ENCODE measurements at places on chromosomes 6 and 20. TPM values are rescaled to one million over a fixed set of nuclear protein-coding genes. Genes with fewer than 3 reads are reported as not detected.

DNA sequence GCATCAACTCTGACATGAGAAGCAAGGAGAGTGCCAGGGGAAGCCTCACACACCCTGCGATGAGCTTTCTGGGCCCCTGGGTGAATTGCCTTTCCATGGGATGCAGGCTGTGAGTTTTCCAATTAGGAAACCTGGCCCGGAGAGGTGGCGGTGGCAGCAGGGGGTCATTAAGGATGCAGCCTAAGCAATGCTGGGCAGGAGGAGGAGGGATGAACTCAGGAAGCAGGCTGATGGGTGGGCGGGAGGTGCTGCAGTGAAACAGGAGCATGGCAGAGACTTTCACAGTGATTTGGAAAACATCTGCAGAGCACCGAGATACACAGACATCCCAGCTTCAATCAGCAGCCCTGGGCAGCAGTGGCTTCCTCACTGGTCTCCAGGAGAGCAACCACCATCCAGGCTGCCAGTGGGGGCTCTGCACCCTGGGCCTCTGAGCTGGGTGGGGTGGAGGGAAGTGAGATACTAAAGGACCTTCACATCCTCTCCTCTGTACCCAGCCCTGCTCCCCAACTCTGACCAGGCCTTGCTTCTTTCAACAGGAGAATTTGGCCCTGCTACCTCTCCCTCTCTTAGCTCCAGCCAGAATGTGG lies 44.9 kb downstream of the LRFN2 start:
- DNase-seq: no peak

DNA sequence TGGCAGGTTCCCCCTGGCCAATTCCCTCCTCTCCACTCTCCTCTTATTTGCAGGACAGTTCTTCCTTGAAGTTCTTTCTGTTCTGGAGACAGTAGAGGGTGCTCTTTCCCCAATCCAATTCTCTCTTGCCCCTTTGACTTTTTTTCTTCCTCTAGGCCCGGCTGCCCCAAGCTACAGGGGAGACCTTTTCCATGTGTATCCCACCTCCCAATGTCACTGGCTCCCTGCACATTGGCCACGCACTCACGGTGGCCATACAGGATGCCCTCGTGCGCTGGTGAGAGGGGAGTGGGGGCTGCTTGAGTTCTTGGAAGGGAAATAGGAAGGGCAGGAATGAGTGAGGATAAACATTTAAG lies 1.5 kb downstream of the VARS2 start:
- peak; percentile 67 for DNase-seq

GRCh38 chr6:44156494-44157151 lies 2.0 kb upstream of the CAPN11 start:
- DNase-seq: no peak

DNA sequence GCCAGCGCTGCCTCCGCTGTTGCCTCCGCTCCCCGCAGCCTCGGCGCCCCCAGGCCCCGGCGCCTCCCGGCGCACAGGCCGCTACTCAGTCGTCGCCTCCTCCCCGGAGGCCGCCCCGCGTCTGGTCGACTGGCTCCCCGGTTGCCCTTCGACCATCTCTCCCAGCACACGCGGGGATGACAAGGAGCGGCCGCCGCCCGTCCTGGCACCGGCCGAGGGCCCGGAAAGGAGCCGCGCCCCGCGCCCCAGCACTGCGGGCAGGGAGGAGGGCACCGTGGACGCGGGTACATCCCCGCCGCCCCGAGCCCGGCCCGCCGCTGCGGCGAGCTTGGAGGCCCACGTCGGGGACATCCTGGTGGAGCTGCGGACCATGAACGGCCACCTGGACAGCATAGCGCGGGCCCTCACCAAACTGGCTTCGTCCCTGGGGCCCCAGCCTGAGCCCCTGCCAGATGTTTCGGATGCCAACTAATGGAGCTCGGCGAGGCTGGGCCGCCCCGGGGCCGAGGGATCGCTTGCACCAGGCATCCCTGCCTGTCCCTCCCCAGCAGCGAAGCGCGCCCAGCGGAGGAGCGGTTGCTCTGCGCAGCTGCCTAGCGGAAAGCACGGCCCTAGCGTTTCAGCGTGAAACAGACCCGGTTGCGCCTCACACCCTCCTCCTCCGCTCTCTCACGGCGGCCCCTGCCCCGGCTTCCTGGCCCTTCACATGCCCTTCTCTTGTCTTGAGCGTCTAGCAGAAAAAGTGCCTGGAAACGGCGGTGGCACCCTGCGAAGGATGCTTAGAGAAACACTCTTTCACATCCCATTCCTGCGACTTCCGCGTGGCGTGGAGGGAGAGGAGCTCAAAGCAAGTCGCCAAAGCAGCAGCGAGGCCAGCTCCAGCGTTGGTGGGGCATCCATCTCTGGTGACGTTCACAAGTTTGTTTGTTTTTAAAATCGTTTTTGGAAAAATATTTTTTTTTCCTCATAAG lies 285.8 kb upstream of the SUPT3H start:
- DNase-seq: no peak

DNA sequence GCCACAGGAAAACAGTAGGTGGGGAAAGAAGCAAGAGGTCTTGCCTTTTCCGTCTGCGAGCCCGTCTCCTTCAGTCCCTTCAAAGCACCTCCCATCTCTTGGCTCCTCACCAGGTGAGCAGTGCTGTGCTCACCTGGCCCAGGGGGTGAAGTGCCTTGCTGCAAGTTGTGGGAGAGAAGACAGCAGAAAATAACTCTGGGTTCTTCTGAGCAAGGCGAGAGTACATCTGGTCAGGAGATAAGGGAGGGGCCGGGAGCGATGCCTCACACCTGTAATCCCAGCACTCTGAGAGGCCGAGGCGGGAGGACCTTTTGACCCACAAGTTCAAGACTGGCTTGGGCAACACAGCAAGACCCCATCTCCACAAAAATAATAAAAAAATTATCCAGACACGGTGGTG lies 35.6 kb upstream of the TGM3 start:
- DNase-seq: no peak

GRCh38 chr6:11605507-11605905 lies 68.0 kb downstream of the TMEM170B start:
- no peak for DNase-seq

DNA sequence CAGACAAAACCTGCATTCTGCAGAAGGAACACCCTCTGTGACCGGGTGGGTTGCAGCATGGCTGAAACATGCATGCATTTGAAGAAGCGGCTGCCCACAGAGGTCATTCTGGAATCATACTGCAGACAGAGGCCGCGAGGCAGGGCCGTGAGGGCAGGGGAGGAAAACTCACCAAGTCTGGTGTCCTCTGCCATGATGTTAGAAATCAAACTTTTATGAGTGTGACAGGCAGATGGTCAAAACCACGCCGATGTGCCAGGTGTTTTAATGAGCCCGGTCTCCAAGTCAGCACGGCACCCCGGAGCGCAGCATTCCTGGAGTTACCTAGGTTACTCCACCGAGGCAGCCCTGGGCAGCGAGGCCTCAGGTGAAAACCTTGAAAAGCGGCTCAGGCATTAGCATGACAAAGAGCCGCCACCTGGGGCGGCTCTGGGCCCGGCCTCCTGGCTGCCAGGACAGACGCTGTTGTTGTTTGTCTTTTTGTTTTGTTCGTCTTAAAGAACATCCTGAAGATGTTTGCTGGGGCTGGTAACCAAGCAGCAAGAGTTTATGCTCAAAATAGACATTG lies 255.6 kb downstream of the ERMARD start:
- no peak for DNase-seq

DNA sequence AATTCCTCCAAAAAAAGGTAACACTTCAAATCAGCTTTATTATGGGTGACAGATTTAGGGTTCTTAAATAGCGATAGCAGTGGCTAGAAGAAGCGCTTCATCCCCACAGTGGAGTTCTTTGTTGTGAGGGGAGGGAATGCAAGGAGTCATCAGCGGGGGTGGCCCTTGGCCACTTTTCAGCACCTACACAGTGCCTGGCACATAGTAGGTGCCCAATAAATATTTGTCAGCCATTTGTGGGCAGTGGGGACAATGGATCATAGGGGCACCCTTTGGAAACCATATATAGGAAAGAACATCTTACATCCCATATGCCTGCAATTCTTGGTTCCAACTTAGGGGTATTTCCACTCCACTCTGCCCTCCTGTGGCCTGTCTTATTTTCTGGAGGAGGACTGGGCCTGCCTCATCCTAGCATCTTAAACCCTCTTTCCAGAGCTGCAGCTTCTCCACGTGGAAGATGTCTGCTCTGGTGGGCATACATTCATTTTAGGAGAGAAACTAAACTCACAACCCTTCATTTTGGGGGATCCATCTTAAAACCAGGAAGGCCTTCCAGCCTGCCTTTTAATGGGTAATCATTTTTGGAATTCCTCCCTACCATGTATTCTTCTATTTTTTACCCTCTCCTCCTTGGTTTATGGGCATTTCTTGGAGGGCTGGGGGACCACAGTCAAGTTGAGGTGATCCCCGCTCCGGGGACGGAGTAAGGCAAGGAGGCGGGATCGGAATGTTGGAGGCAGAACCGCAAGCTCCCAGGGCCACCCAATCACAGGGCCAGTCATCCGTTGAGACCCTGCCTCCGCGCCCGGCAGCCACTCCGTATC lies 2.6 kb upstream of the GPSM3 start:
- DNase-seq: peak; percentile 58

DNA sequence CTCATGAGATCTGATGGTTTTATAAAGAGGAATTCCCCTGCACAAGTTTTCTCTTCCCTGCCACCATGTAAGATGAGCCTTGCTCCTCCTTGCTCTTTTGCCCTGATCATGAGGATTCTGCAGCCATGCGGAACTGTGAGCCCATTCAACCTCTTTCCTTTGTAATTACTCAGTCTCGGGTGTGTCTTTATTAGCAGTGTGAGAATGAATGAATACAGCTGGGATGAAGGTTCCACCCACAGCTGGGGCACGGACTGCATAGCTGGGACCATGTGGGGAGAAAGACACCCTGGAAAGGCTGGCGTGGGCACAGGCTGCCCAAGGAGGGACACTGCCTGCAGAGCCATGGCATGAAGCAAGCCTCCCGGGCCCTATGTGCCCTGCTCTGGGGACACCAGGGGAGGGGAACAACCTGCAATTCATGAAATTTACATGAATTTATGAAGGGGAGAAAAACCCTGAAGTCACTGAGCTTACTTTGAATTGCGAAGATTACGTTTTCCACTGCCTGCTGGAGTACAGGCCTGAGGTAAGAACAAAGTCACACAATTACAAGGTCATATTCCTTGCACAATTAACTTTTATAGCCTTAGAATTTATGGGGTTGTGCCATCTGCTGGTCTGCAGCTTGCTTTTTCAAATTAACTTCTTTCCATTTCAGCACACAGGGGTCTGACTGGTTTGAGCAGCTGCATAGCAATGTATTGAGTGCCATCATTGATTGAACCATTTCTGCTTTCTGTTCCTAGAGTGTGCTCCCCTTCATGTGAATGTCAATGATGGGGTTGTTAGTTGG lies 46.2 kb downstream of the SLC22A1 start:
- no peak for DNase-seq

DNA sequence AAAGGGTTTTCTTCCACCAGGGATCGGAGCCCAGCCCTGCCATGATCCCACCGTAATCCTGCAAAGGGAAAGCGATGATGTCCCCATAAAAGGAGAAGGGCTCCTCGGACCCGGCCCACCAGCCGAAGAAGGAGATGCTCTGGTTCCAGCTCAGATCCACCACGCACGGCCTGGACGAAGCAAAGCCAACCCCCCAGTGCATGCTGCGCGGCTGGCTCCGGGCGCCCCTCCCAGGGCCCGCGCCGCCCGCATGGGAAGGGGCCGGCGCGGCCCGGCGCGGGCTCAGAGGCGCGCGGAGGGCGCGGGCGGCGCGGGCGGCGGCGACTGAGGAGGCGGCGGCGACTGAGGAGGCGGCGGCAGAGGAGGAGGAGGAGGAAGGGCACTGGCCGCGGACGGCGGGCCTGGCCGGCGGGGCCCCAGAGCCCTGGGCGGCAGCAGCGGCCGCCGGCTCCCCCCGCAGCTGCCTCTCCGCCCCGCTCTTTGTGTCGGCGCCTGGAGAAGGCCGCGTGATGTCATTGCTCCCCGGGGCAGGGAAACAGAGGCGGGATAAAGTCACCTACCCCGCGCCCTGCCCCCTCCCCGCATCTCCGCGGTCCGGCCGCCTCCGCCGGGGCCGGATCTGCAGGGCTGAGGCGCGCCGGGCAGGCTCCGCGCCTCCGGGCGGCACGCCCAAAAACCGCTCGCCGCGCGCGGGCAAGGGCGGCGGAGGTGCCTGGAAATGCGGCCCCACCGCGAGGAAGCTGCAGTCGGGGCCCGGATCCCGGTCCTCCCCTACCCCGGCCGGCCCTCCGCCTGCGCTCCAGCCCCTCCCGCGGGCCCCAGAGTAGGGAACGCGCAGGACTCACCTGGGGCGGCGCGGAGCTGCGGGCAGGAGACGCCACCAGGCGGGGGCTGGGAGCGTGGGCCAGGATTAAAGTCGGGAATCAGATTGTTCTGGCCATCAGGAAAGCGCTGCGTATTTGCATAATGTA lies at the start of gene FAXC:
Gene FAXC, minus strand, starts transcription at position 504 of the 971 bp plus-strand sequence. Its CDS starts 302 bp downstream, at position 202.
- DNase-seq: peak; percentile 40

- DNase-seq: peak; percentile 50
Observed at GRCh38 chr6:84867521-84867920, 103.1 kb upstream of the TBX18 start.

- peak; percentile 89 for DNase-seq
Observed at GRCh38 chr20:19621072-19621471, 137.0 kb upstream of the RIN2 start.

GRCh38 chr6:31900917-31901414 lies 920 bp downstream of the ZBTB12 start:
- no peak for DNase-seq

Gene RAET1G
- 1.6 TPM for total RNA-seq

Gene PAX1
- not detected for total RNA-seq

Gene BHLHE23
- total RNA-seq: not detected

Gene BMP6
- total RNA-seq: 4.0 TPM

Gene SCRT2
- not detected for total RNA-seq

Gene SLC24A3
- not detected for total RNA-seq

Gene GNRH2
- not detected for total RNA-seq

Gene MUC22
- total RNA-seq: not detected

Gene PRICKLE4
- total RNA-seq: 0.39 TPM

Gene TRIM39
- 16.3 TPM for total RNA-seq

Data from HT1080 (cell line).